Vagina (tissue), 2 donors: ENCODE measurements at places on chromosomes 7 and 10. TPM values are rescaled to one million over a fixed set of nuclear protein-coding genes. Genes with fewer than 3 reads are reported as not detected.

- DNase-seq: no peak
Observed at GRCh38 chr7:37738321-37738720, 54.8 kb downstream of the GPR141 start.

TMEM184A gene
- 129 TPM for total RNA-seq

DNA sequence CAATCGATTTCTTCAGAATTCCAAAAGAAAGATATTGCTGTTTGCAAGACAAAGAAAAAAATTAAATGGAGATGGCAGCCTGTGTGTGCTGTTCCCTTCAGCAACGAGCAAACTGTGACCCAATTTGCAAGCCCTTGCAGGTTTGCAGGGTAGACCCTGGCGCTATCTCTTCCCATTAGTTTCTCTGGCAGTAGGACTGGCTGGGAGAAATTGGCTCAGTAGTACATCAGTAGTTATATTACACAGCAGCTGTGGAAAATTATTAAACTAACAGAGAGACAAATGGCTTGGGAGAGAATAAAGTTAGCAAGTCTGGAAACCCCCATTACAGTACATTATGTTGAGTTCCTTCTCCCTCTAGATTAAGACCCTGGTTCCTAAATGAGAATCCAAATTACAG, 116.4 kb upstream of the ITGB1 start:
- no peak for DNase-seq

DNA sequence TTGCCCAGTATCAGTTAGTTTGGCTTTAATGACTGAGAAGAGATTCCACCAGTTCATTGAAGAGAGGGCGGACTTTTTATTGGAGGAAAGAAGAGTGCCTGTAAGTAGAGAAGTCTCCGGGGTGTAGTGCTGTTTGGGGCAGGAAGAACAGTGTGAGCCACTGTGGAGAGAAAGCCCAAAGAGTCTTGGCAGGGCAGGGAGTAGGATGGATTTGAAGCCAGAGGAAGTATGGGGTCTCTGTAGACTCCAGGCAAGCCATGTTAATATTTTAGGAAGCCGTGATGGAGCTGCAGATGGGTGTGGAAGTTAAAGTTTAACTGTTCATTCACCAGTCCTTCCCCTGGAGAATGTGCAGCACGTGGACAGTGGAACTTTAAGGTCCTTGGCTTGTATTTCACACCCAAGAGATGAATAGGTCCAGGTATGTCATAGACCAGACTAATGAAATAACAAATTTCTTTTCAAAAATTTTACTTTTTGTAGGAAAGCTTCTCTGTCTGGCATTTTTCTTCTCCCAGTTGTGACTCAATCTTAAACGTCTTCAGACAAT, 54.1 kb downstream of the TCF7L2 start:
- DNase-seq: no peak

DNA sequence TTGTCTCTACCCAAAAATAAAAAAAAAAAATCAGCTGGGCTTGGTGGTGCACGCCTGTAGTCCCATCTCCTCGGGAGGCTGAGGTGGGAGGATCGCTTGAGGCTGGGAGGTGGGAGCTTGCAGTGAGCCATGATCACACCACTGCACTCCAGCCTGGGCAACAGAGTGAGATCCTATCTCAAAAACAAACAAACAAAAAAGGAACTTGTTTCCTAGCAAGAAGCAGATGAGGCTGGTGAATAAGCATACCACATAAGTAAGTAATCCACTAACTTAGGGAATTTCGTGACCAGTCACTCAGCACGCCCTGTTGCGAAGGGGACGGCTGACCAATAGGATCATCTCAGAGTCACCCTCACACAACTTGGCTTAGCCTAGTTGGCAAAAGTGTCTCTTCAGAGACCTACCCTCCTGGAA, 64.6 kb downstream of the CUX1 start:
- no peak for DNase-seq

COL28A1 gene
- 5.4 TPM for total RNA-seq

DNA sequence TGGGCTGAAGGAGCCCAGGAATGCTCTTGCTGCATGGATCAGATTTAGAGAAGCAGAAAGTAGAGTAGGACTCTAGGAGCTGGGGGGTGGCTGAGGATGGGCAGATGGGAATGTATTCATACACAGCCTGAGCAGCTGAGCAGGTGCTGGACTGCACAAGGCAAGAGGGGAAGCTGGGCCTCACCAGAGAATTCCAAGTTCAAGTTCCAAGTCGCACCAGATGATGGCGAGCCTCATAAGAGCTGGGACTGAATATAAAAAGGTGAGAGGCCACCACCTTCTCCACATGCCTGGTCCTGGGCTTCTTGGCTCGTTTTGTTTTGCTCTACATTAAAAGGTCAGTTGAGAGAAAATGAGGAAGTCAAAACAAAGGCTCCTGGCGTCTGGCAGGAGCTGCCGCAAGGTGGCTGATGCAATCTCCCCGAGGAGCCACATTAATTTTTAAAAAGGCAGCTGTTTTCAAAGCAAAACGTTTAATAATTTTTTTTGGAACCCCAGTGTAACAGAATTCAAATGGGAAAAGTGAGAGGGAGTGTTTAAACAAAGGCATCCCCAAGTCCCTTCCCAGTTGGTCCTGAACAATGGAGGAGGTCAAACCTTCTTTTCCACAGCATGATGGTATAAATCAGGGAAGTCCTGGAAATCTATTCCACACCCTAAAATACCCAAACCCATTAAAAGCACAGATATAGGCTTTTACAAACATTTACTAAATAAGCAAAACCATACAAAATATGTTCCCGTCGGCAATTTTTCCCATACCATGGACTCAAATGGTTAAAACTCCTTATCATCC, 9.5 kb downstream of the CYREN start:
- DNase-seq: no peak

DNA sequence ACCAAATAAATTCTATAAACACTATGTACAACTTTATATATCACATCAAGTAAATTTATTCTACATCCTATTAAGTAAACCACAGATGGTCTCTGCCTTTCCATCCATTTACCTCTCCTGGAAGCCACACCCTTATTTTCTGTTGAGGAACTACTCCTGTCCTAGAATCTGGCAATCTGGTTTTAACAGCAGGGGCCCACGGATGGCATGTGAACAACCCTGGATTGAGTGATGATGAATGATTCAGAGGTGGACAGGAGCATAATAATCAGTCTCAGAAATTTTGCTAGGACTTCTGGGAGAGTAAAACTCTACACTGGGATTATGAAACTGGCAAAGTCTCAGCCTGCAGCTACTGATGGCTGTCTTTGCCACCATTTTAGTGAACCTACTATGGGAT, 54.1 kb downstream of the CDK6 start:
- no peak for DNase-seq

- DNase-seq: no peak
Observed at GRCh38 chr10:132554053-132554990, 16.7 kb downstream of the INPP5A start.

GRCh38 chr10:10096296-10096695, 921.4 kb upstream of the CELF2 start:
- DNase-seq: no peak

DNA sequence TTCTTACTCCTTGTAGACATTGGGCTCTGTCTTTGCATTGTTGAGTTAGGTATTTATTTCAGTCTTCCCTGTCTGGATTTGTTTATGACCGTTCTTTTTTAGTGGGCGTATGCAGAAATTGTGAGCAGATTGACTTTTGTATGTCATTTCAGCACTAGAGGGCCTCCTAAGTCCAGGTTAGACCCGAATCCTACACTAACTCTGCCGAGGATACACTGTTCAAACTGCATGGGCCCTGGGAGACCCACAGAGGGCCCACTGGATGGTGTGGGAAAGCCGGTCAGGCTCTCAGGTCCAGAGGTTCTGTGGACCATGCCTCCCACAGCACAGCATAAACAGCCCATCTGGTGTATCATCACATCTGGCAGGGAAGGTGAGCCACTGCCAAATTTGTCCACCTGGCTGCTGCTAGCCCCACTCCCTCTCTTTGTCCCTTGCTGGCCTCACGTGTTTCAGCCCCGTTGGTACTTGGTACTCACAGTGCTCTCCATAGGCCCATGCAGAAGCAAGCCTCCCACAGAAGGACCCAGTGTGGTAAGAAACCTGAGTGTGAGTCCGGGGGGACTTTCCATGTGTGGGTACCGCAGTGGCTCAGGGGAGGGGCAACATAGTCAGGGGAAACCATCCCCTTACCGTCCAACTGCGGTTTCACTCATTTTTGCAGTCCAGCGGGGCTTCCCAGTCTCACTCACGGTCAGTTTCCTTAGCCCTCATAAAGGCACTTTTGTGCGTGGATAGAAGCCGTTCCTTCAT, 112.8 kb downstream of the APBB1IP start:
- DNase-seq: no peak

RSU1 gene
- 50.3 TPM for total RNA-seq

DNA sequence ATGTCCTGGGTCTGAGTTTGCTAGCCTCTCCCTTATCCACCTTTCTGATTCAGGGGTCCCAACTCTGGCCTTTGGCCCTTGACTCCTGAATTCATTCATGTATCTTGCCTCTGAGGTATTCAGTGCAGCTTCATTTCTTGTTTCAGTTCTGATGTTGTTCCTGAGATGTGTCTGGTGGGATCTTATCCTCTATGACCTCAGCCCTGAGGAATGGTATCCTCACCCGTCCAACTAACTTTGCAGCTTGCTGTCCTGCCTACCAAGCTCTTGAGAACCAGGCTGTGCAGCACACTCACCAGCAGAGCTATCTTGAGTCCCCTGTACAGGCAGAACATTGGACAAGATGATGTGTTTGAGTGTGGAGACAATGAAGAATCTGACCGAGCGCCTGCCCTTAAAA, 13.8 kb downstream of the SUFU start:
- no peak for DNase-seq

C10orf105 gene
- total RNA-seq: 0.49 TPM

- DNase-seq: no peak
Observed at GRCh38 chr10:45660876-45661411, 11.6 kb downstream of the ZFAND4 start.

DNA sequence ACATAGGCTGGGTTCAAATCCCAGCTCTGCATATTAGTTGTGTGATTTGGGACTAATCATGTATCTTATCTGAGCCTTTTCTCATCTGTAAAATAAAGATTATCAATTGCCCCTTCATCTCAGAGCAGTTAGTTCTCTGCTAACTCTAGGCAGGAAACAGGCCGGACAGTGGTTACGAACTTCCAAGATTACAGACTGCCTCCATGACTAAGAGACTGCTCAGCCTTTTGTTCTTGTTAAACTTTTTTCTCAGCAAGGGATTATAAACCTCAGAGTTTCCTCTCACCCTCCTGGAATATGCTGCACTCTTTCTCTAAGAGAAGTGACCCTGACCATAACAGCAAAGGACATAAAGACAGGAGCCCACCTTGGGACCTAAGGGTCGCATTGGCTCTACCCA, 52.5 kb upstream of the NFKB2 start:
- no peak for DNase-seq

ARMC10 gene
- total RNA-seq: 36.6 TPM

DNA sequence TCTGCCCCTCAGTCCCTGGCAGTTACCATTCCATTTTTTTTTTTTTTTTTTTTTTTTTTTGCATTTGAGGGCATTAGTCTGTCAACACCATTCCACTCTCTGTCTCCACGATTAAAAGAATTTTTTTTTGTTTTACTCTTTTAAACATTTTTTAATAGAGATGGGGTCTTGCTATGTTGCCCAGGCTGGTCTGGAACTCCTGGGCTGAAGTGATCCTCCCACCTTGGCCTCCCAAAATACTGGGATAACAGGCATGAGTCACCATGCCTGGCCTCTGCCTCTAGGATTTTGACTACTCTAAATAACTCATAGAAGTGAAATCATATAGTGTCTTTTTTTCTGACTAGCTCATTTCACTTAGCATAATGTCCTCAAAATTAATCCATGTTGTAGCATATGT, 16.5 kb upstream of the CLDN3 start:
- no peak for DNase-seq

HSPA14 gene
- 8.3 TPM for total RNA-seq

- no peak for DNase-seq
Observed at GRCh38 chr10:75870039-75870645, 438.7 kb downstream of the LRMDA start.

DNA sequence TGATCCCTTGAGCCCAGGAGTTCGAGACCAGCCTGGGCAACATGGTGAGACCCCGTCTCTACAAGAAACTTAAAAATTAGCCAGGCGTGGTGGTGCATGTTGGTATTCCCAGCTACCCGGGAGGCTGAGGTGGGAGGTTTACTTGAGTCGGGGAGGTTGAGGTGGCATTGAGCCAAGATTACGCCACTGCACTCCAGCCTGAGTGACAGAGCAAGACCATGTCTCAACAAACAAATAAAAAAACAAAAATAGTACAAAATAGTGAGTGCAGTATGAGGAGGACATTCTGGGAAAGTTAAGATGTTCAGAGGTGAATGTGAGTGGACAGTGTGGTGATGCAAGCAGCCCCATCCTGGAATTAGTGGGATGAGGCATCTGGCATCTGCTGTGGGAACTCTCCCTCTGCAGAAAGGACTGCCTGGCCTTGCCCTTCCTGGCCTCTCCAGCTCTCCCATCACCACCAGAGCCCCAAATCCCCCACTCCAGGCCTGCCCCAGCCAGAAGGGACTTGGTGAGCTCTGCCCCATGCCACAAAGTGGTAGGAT, 96.6 kb upstream of the PARD3 start:
- DNase-seq: no peak

- no peak for DNase-seq
Observed at GRCh38 chr7:71144963-71145362, 13.0 kb downstream of the GALNT17 start.

IKZF1 gene
- total RNA-seq: 44.9 TPM

- DNase-seq: no peak
Observed at GRCh38 chr7:148672041-148672440, 26.7 kb upstream of the CUL1 start.

DNA sequence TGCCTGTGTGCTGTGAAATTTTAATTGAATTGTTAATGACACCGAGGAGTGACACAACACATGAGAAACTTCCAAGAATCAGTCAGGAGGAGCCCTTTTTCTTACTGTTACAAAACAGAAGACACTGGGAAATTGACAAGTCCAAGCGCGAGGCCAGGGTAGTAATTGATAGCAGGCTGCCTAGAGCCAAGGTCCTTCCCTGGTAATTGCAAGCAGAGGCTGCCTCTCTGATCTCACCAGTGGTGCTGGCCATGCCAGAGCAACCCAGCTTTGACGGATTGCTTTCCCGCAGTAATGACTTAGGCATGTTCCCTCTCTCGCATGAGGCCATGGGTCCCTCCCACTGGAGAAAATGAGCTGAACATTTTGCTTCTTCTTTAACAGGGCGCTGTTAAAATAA, 111.5 kb downstream of the LRMDA start:
- DNase-seq: no peak

- DNase-seq: no peak
Observed at GRCh38 chr10:89296220-89296648, 5.6 kb upstream of the IFIT2 start.

NKX6-2 gene
- 0.49 TPM for total RNA-seq

NEUROD6 gene
- total RNA-seq: not detected

- DNase-seq: no peak
Observed at GRCh38 chr7:69670701-69671100, 72.4 kb downstream of the AUTS2 start.

KIF11 gene
- 3.4 TPM for total RNA-seq

GRCh38 chr7:99399597-99399996, 8.8 kb downstream of the PDAP1 start:
- DNase-seq: no peak

GRCh38 chr7:90710466-90710850, 114.3 kb downstream of the CDK14 start:
- no peak for DNase-seq

GRCh38 chr7:151801782-151802468, 75.0 kb downstream of the PRKAG2 start:
- DNase-seq: no peak
